NCI-H1048 (cell line): ENCODE measurements at places on chromosomes 5 and 9.

GRCh38 chr9:136381311-136381710, 7.8 kb upstream of the CARD9 start:
- DNase-seq = no peak

- no peak for DNase-seq
These were observed 175.2 kb upstream of the NREP start for GRCh38 chr5:111932199-111932598.

DNA sequence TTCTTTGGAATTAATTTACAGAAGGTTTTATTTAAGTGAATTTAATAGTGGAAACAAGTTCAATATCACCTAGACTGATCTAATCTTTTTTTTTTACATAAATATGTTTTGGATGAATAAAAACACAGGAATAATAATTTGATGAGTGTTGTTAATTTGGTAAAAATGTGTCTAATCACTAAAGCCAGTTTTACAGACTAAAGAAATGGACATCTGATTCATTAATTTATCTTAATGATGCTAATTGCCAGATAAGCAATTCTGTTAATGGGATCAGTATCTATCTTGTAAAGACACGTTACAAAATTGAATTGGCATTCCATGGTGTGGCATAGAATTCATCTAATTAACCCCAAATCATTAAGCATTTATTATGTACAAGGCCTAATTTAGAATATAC, 743.3 kb upstream of the CDH6 start:
- no peak for DNase-seq

- DNase-seq = no peak
These were observed 371.4 kb downstream of the TMEM232 start for GRCh38 chr5:110354915-110355644.

DNA sequence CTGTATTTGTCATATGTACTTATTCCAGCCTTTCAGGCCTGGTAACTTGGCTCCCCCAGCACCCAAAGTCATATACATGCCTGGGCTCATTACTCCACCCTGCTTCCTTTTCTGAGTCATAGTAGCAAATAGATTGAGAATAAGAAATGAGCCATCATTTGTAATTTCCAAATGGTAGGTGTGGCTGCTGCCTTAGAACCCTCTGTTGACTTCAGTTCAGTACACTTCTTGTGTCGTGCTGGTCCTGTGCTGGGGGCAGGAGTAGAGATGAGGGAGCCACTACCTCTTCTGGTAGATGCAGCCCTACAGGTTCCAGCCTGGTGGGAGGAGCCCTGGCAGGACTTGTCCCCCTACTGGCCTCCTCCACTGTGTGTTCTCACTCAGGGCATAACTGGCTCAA, 11.1 kb downstream of the GM2A start:
- no peak for DNase-seq

GRCh38 chr9:94002316-94003140, 47.4 kb upstream of the BARX1 start:
- DNase-seq = peak; percentile 20

DNA sequence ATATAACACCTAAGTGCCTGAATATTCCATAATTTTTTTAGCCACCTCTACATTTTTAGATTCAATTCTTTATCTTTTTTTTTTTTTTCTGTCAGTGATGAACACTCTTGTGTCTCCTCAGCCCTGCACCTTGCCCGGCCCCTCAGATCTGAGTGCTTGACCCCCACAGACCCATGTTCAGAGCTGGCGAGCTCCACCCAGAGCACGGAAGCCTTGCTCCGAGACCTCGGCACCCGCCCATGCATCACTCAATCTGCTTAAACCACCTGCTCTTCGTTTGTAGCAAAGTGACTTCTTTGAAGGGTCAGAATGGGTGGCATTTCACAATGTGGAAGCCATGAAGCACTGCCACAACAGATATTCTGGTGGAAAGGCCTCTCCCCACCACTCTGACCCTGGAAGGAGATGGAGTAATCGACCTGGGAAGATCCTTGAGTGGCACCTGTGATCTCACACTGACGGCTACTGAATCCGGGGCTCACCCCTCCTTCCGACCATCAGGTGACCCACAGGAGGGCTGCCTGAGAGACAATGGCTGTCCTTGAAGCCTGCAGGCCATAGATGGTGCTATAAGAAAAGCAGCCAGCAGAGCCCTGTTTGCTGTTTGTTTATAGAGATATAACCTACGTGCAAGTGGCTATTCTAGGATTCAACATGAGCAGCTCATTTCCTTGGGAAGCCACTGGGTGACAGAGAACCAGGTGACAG, 261.1 kb upstream of the IRX4 start:
- DNase-seq = no peak
